ENCODE measurements at places on chromosomes 7 and 10.
A peak's percentile ranks its signal among the peaks of the same experiment; 100 is the strongest.

DNA sequence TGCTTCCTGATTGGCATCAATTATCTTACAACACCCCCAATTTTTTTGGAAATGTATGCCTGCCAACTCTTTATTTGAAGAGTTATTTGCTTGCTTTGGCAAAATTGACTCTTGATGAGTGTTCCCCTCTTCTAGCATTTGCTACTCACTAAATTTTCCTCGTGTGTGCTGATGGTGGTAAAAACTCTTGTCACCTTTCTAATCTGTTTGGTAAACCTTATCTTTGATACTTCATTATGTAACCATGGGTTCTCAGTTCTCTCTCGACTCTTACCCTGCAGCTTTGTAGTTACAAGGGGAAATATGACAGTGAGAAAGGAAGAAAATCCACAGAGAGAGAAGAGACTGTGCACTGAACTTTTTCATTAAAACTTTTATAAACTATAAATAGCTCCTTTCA is 102.5 kb downstream of the CDK14 start:
- no peak for DNase-seq

DNA sequence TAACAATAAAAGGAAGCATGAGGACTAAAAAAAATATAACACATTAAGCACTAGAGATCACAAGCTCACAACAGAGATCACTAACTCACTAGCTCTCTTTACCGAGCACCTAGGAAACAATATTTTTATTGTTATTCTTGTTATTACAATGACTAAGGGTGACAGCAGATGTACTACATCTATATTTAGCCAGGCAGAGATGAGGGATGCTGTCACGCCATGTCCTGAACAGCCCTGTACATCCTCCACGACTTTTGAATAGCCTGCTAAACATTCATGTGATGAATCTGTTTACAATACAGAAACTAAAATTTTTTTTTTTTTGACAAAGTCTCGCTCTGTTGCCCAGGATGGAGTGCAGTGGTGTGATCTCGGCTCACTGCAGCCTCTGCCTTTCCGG is 22.7 kb downstream of the FAM133B start:
- no peak for DNase-seq

DNA sequence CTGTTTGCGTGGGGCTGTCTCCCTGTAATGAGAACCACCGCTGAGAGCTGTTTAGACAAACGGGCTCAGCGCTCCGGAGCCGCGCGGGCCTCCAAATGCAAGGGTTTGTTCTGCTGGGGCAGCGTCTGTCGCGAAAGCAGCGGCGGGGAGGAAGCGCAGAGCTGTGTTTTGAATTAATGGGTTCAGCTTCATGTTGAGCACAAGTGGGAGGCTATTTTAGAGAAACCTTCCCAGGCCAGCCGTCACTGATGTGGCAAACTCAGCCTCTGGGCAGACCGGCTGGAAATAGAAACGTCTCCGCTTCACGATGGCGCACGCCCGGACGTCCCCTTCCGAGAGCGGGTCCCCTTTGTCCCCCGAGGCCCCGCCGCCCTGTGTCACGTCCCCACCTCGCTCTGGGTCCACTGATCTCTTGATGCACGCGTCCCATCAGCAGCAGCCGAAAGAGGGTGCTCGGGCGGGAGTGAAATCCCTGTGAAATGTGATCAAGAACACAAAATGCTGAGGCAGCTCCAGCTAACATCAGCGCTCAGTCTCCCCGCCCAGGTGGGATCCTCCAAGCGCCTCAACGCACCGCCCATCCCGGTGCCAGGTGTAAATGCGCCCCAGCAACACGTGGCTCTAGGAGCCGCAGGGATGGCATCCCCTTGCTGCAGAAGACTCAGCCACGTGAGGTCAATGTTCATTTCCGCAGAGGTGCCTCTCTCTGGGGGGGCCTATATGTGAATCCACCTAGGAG is 44.9 kb downstream of the BAMBI start:
- DNase-seq, result peak; percentile 38

GRCh38 chr7:23100697-23101096 is 4.9 kb upstream of the KLHL7 start:
- DNase-seq, result no peak

- DNase-seq, result no peak
Observed at GRCh38 chr7:5170251-5170650, 19.8 kb upstream of the WIPI2 start.

GRCh38 chr10:98676895-98677294 is 230.2 kb upstream of the HPS1 start:
- DNase-seq, result no peak

- no peak for DNase-seq
Observed at GRCh38 chr10:73931767-73932619, 21.1 kb downstream of the PLAU start.

DNA sequence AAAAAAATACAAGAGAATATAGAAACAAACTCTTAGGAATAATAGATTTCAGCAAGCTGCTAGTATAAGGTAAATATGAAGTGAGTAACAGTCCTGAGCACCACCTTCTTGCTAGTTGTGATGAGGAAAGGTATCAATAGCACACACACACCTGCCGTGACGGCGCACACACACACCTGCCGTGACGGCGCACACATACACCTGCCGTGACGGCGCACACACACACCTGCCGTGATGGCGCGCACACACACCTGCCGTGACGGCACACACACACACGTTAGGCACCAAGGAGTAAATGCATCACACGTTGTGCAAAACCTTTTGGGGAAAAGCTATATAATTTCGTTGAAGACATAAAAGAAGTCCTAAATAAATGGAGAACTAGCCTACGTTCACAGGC is 4.7 kb upstream of the JAKMIP3 start:
- no peak for DNase-seq

DNA sequence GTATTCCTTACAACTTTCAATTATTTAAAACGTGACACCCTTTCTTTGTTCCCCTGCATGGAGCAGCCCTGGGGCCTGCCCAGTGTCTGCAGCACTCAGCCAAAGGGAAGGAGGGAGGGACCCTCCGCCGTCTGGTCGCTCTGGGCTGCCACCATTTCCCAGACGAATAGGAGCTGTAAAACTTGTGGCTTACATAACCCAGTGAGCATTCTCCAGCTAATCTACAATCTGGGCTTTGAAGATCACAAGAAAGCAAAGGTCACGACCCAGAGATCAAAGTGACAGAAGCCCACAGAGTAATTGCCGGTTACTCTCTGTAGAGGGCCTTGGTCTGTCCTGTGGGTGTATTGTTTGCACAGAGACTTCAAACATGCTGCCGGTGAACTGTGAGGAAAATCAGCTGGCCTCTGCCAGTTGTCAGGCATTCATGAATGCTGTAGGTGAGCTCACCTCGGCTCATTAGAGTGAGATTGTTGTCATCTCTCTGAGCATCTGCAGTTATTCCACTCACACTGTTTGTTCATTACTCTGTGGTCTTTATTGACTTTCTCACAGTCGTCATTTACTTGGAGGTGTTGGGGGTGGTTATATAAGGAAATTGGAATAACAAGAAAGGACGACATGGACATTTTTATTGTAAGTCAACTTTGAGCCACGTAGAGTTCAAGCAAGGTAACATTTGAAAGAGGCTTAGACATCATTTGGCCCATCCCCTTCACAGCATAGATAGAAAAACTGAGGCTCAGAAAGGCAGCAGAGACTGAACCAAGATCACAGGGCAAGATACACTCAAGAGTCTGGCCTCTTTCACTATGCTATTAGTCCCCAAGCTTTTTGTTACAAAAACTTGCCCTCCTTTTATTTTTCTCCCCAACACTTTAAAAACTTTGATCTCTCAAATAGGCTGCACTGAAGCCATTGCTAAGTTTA is 619.8 kb downstream of the LRMDA start:
- no peak for DNase-seq

DNA sequence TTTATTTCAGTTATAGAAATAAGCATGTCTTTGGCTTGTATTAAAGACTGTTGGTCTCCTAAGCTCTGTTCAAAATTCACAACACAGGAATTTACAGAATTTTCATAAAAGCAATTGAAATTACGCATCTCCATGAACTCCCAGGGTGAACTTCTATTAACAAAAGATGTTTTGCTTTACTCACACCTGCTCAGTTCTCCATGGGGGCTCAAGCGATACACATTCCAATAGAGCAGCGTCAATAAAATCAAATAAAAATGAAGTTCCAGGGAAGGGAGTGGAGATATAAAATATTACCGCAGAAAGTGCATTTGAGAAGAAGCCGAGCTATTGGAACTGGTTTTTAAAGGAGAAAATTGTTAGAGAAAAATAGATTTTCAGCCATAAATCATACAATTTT is 41.5 kb upstream of the ZNF438 start:
- DNase-seq, result no peak

GRCh38 chr10:124162774-124163354 is 69.5 kb upstream of the CHST15 start:
- no peak for DNase-seq

GRCh38 chr10:130136226-130137089 is at the start of gene GLRX3:
GLRX3 (plus strand) TSS chr10:130136391; CDS start chr10:130136421, 30 bp downstream.
- peak; percentile 69 for DNase-seq

DNA sequence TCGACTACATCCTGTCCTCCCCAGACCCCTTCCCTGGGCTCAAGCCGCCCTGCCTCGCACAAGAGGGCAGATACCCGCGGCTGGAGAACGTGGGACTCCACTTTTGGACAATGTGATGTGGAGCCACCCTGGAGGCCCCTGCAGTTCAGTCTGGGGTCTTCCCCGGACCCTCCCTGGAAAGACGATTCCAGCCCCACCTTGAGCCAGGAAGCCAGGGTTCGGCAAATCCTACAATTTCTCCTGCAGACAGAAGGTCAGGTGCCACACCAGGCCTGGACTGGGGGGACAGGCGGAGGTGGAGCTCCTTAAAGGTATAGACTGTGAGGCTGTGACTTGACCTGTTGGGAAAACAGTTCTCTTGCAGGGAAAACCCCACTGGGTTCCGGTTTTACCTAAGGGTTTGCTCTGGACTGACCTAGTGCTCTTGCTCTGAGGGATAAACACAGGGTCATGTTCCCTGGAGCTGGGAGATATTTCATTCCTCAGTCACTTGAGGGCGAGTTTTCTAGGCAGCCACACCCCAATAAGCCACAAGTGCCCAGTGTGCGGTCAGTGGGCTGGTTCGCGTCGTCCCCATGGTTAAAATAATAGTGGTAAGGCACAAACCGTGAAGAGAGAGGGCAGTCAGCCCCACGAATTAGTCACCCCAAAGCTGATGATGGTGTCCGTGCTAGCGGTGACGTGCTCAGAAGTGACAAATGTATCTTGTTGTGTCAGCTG is 1.6 kb downstream of the FOXL3 start:
- DNase-seq, result no peak

- no peak for DNase-seq
Observed at GRCh38 chr7:37385787-37386186, 62.9 kb downstream of the ELMO1 start.

GRCh38 chr7:50812841-50813475 is 30.3 kb upstream of the GRB10 start:
- DNase-seq, result no peak

GRCh38 chr7:86745013-86745745 is 101.5 kb downstream of the GRM3 start:
- DNase-seq, result no peak

DNA sequence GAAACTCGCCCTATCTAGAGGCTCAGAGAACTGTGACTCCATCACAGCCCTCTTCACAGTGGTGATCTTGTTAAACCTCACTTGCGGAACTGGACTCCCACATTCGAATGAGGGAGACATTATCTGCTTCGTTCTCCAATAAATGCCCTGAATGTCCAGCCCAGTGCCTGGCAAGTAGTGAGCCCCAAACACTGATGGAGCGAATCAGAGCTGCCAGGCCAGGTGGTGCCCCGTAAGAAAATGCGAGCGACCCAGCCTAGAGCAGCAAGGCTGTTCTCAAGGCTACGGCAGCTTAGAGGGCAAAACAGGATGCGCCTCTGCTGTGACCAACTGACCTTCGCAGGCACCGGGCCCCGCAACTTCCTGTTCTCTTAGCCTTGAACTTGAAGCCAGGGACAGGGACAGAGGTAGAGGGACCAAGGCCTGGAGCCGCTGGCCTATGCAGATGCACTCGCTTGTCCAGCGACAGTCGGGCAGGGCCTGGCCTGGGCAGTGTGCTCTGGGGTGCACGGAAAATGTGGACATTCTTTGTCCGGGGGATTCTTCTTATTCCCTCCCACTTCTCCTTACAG is 217.6 kb downstream of the TCERG1L start:
- no peak for DNase-seq

DNA sequence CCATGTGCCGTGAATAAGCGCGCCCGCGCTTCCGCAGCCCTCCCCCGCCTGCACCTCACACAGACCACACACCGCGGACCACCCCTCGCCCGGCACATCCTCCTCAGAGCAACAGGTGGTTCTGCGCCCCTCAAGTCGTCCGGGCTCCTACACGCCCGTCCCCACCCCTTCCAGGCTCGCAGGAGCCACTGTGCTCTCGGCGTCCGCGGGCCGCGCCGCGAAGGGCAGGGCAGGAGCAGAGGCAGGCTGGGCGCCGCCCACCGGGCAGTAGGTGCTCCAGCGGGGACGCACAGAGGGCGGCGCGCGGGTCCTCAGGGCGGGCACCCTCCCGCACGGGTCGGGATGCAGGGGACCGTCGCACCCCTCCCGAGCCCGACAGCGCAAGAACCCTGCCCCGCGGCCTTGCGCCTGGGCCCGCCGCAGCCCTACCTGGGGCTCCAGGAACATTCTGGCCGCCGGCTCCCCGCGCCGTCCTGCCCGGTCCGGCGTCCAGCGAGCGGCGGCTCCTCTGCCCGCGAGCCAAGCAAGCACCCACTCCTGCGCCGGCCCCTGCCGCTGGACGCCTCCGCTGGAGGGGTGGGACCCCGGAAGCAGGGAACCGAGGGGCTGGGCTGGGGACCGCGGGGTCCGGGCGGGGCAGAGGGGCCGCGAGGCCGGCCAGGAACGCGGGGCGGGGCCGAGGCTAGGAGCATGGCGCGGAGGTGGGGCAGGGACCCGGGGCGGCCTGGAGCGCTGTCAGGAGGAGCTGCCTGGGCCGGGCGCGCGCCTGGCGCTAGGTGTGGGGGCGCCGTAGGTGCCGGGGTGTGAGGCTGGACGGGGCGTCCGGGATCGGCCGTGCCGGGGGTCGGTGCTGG is 37.4 kb downstream of the RASGEF1A start:
- no peak for DNase-seq

- no peak for DNase-seq
Observed at GRCh38 chr10:64486149-64486548, 964.9 kb downstream of the REEP3 start.

DNA sequence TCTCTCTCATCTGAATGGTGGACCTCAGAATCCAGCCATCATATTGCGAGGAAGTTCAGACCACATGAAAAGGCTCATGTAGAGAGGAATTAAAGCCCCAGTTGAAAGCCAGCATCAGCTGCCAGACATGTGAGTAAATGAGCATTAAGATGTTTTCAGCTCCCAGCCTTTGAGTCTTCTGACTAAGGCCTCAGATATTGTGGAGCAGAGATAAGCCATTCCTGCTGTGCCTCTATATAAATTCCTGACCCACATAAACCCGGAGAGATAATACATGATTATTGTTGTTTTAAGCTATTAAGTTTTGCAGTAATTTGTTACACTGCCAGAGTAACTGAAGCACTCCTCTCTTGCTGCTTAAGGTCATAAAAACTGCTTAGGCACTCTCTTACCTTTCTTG is 14.6 kb downstream of the FAM149B1 start:
- no peak for DNase-seq

DNA sequence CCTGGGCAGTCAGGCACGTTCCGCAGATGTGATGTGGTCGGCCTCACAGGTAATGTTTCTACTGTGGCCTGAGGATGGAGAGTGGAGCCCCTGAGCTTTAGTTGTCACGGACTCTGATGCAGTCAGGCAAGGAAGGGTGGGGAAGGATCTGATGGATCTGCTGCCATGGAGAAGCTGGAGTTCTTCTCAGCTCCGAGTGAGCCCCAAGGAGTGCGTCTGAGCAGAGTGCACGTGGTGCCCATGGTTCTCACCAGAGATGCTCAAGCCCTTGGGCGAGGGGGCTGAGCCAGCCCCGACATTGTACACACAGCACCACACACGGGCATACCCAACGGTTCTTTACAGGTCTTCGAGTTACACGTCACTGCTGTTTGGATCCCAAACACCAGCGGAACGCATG is 192.5 kb downstream of the EBF3 start:
- no peak for DNase-seq

Measured in hypothalamus (tissue), 51 donors.